ENCODE measurements at places on chromosomes 12 and 14. TPM values are rescaled to one million over a fixed set of nuclear protein-coding genes. Genes with fewer than 3 reads are reported as not detected.

The RPS6KL1 gene
- 1.3 TPM for total RNA-seq

DNA sequence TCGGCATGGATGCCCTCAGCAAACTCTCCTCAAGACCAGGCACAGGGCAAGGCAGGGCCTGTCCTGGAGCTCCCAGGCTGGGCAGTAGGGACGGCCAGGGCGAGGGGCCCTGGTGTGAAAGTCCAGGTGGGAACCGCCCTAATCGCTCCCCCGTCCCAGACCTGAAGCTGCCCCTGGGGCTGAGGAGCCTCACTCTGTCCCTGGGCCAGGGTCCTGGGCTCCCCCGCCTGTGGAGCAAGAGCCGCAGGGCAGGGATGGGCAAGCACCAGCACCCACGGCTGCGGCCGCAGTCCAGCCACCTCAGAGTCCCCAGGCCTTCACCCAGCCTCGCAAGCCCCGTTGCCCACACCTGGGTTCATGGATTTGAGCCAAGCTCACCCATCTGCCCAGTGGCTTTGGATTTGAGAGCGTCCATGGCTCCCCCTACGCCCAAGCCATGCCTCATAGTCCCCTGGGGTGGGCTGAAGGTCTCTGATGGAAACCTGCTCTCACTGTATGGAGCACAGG is 102.4 kb upstream of the C14orf180 start:
- no peak for DNase-seq

DNA sequence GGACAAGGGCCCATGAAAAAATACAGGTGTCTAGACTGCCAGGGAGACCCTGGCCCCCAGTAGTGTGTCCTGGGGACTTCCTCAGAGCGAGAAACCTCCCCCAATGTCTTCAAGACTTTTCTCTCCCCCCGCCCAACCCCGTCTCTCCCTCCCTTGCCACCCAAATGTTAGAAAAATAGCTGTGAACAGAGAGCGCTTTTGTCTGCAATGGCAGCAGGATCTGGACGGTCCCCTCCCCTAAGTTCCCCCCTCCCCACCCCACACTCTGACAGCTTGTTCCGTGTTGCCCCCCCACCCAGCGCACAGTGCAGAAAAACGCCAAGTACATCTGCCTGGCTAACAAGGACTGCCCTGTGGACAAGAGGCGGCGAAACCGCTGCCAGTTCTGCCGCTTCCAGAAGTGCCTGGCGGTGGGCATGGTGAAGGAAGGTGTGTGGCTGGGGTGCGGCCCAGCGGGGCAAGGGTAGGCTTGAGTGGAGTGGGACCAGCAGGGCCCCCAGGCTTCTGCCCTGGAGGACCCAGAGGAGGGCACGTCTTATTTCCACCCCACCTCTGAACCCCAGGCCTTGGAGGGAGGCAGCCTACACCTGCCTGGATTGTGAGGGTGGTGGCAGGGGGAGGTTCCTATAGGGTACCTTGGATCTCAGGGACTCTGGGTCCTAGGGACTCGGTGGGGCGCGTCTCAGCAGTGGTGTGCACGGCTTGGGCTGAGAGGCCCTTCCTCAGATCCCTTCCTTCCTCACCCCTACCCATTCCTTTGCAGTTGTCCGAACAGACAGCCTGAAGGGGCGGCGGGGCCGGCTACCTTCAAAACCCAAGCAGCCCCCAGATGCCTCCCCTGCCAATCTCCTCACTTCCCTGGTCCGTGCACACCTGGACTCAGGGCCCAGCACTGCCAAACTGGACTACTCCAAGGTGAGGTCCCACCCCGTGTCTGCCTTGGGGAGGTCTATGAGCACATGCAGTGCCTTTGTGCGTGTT is 4.8 kb downstream of the NR4A1 start:
- DNase-seq, result no peak

- DNase-seq, result no peak
Measured at GRCh38 chr14:100060760-100061159, 4.5 kb upstream of the EVL start.

- DNase-seq, result no peak
Measured at GRCh38 chr12:53652366-53652765, 23.5 kb downstream of the ATP5MC2 start.

DNA sequence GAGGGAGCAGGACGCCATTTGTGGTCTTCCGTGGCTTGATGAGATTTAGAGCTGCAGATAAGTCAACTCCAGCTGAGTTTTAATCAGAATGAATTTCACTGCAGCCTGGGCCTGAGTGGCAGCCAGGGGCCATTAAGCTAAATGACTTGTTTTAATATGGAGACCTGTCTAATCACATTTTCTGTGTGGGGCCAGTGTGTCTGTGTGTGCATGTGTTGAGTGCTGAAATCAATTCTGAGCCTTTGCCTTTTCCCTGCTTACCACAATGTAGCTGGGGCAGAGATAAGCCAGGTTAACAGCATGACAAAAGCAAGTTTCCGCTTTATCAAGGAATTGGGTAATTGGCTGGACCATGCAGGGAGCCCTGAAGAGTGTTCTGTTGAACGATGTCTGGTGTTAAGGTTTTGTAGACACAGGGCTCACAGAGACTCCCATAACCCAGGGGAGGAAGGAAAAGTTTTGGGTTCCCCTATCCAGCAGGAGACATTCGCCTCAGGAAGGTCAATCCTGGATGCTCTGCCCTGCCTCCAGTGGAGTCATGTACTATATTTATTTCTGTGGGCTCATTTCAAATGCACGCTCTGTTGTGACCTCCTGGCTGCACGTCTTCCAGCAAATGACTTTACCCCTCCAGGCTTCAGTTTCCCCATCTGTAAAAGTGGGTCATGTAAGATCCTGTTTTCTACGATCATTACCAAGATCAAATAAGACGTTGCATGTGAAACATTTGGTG is 24.2 kb downstream of the RPH3A start:
- DNase-seq, result no peak

All from SK-MEL-5 (cell line).